ENCODE measurements at places on chromosomes 16 and 17.

DNA sequence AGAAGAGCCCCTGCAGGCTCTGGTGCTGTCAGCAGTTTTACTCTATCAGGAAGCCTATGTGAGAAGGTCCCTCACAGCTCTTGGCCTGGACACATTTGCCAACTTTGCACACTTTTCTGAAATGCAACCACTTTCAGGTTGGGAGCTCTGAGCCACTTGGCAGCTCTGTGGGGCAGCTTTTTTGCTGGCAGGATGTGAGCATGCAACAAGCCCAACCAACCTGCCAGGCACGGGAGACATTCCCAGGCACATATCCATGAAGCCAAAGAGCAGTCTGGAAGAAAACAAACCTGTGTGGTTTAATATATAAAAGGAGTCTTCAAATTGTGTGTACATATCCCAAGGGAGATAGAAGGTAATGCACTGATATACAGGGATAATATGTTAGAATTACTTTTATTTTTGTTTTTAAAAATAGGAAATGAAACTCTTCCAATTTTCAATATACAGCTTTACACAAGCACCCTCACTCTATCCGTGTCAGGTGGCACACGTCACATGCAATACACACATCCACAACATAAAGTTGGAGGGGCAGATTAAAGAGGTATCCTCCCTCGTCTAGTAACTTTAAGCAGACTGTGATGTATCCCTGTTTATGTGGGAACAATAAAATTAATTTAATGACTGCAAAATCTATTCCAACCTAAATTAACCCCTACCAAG is 57.4 kb upstream of the COX10 start:
- DNase-seq = no peak

- DNase-seq = no peak
Measured at GRCh38 chr16:62194828-62195227, 158.6 kb upstream of the CDH8 start.

DNA sequence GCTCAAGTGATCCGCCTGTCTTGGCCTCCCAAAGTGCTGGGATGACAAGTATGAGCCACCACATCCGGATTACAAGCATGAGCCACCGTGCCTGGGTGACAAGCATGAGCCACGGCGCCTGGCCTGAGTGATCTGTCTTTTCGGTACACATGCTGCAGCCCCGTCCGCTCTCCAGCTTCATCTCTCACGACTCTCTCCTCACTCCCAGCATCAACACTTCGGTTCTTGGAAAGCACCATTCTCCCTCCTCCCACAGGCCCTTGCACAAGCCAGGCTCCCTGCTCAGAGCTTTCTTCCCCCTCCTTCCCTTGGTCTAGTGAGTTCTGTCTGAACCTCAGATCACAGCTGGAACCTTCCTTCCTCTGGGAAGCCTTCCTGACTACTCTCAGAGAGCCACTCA is 6.5 kb upstream of the NCBP3 start:
- DNase-seq = no peak

- DNase-seq = no peak
Measured at GRCh38 chr17:58358408-58359172, 6.6 kb upstream of the SUPT4H1 start.

DNA sequence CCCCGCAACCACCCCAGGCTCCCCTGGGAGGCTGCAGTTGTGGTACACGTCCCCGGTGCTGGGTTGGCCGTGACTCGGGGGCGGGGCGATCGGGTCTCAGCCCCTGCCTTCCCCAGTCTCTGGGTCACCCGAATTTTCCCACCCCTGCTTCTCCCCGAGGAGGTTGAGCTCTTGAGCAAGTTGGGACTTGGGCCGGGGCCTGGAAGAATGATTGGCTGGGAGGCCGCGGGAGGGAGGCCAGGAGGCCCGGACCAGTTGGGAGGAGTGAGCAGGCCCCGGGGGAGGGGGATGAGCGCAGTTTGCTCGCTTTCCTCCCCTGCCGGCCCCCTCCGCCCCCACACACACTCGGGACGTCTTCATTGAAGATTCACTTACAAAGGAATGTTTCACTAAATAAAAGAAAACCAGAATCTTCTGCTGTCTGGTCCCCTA is 4.5 kb upstream of the HEXIM1 start:
- DNase-seq = peak; percentile 91

DNA sequence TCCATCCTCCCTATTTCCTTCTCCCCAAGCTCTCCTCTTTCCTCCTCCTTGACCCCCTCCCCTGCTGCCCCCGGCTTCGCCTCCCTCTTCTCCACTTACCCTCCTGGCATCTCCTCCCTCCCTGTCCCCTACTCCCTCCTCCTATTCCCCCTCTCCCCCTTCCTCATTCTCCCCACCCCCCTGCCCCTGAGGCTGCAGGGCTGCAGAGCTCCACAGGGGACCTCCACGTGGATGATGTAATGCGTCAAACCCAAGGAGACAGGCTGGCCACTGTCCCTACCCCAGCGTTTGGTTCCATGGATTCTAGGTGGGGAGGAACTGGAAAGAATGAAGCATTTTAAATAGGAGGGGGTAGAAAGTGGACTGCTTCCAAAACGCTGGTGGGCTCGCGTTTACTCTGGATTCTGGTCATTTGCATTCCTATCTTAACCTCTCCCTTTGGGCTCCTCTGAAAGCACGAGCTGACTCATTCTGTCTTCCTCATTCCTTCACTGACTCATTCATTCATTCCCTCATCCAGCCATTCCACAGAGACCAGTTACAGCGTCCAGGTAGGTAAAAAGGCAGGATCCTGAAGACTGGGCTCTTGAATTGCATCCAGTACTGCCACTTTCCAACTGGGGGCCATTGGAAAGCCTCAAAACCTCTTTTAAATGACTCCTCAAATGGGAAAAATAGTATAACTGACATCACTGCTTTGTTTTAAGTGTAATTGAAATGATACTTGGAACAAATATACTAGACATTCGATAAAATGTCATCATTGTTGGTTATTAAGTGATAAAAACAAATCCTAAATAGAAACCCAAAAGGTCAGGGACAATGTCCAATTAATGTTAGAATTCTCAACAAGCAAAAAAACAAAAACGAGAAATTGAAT is 943 bp upstream of the COTL1 start:
- peak; percentile 94 for DNase-seq

GRCh38 chr16:71807905-71808592 is 585 bp downstream of the AP1G1 start:
- DNase-seq = peak; percentile 38

DNA sequence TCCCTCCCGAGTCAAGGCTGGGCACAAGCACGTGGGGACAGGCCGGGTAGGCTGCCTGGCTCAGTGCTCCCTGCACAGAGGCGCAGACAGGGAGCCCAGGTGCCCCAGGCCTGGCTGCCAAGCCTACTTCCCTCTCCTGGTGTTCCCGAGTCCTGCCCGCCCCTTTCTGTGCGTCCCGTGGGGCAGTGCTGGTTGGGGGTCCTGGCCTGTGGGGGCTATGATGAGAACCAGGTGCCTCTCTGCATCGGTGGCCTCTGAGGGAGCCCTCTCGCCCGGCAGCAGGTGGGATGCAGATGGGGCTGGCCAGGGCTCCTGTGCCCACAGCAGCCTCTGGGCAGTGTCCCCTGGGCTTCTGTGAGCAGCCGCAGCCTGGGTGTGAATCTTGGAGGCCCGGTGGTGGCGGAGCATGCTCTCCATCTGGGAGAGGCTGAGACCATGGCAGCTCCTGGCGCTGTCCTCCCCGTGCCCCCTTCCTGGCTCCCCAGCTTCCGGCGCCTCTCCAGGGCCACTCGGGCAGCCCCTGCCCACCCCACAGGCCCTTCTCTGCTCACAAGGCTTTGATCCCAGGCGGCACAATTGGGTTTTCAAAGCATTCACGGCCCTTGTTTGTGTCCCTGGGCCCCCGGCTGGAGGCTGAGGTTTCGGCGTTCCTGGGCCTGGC is 7.2 kb downstream of the CENPX start:
- DNase-seq = no peak

DNA sequence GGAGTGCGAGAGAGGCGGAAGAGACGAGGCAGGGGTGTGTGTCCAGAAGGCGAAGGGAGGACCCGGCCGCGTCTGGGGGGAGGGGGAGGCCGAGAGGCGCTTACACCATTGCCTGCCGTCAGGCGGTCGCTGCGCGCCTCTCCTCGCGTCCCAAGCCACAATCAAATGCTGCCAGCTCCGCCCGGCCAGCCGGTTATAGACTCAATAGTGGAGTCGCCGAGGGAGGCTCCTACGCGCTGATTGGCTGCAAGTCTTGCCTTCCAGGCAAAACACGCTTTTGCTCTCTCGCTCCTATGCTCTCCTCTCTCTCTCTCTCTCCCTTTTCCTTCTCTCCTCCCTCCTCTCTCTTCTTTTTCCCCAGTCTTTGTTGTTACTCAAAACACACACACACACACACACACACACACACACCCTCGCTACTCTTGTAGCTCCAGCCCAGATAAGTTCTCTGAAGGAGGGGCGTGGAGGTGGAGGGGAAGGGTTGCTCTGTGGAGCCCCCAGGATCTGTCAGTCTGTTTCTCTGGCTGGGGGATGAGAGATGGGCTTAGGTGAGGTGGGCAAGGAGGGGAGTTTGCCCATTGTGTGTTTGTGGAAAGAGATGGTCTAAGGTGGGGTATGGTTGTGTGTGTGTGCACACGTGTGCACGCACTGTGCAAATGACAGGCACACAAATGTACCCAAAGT is at the start of gene DLX3:
Gene DLX3, minus strand, starts transcription at position 170 of the 684 bp plus-strand sequence. CDS start 226 bp downstream, outside the sequence.
- DNase-seq = peak; percentile 63

DNA sequence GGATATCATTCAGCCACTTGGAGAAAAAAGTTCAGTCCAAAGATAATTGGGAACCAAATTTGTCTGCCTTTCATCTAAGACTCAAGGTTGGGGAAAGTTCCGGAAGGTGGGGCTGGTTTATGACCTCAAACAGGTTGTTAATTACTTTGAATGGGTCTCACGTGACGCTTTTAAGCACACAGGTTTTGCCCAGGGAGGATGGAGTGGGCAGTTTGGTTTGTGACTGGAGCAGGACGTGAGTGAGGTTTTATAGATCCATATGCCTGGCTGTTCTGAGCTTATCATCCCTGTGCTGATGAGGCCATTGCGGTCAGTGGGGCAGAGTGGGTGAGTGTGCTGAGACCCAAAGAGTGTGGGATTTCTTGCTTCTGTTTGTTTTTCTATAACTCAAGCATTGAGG is 38.7 kb upstream of the GPRC5B start:
- no peak for DNase-seq
